ENCODE measurements at places on chromosomes 7 and 10. TPM values are rescaled to one million over a fixed set of nuclear protein-coding genes. Genes with fewer than 3 reads are reported as not detected.

GRCh38 chr7:70694434-70694970 is 437.4 kb upstream of the GALNT17 start:
- no peak for DNase-seq

DNA sequence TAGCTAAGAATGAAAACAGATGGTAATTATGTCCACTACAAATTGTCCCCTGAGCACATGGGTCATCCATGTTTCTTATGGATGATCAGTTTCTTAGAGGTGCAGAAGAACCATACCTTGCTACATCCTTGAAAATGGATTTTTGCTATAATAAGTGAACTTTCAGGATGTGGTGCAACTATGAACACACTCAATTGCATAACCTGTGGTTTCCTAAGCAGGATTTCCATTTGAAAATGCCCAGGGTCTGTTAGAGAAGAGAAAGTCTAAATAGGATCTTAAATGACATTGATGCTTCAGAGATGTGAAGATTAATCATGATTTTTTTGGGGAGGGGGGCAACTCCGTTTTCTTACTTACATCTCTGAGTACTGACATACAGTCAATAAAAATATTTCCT is 39.6 kb upstream of the CACNB2 start:
- no peak for DNase-seq

- no peak for DNase-seq
Measured at GRCh38 chr7:22791204-22792158, 31.2 kb downstream of the TOMM7 start.

DNA sequence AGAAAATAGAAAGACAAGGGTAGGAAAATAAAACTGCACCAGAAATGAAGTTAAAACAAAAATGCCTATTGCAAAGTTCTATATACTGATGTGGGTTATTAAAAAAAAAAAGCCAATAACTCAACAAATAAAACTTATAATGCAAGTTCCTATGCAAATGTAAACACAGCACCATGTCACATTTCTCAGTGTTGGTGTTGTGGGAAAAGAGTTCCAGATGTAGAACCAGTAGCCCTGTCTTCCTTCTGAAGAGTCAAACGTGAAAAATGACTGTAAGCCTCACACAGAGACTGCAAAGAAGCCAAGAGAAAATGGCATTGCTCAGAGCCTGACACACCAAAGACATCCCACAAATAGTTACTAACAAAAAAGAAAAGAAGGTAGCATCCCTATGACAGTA is 10.1 kb downstream of the PON2 start:
- DNase-seq, result no peak

LIPM gene
- not detected for polyA plus RNA-seq

DNA sequence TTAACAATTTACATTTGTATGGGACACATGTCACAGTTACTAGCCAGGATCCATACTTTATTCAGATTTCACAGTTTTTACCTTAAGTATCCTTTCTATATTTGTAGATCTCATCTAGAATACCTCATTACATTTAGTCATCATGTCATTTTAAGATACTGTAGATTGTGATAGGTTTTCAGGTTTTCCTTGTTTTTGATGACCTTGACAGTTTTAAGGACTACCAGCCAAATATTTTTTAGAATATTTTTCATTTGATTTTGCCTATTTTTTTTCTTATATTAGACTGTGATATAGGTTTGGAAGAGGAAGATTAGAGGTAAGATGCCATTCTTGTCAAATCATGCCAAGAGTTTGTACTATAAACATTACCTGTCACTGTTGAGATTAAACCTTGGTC is 460.3 kb downstream of the ANKRD7 start:
- DNase-seq, result no peak

ARID5B gene
- 132 TPM for polyA plus RNA-seq

GRCh38 chr7:50709151-50709550 is 73.5 kb downstream of the GRB10 start:
- DNase-seq, result no peak

Data from AG04450 (cell line).